ENCODE measurements at places on chromosomes 1 and 21.

GRCh38 chr1:79787631-79788030 lies 781.1 kb upstream of the ADGRL4 start:
- no peak for DNase-seq

DNA sequence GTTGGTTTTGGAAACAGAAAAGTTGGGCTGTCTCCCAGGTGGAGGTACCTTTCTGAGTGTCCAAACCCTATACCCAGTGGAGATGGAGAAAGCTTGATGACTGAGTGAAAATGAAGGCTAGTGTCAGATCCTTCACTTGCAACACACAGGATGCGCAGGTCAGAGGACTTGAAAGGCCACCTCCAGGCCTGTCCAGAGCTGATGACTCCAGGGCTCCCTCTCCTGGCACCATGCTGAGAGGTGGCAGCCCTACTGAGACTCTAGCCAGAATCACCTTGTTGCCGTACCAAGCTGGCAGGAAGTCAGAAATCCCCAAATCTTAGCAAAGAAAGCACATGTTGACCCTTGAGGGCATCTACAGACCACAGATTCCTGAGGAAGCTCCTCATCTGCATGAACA lies 16.4 kb downstream of the KNCN start:
- no peak for DNase-seq

GRCh38 chr1:91080650-91081049 lies 58.8 kb upstream of the ZNF644 start:
- DNase-seq: no peak

GRCh38 chr1:211633524-211633846 lies 41.9 kb downstream of the NEK2 start:
- DNase-seq: no peak

DNA sequence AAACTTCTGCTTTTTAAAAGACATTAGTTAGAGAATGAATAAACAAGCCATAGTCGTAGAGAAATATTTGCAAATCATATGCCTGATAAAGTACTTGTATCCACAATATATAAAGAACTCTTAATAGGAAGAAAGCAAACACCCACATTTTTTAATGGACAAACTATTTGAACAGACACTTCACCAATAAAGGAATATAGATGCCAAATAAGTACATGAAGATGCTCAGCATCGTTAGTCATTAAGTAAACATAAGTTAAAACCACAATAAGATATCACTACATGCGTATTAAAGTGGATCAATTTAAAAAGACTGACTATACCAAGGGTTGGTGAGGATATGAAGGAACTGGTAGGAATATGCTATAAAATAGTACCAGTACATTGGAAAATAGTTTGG lies 142.3 kb upstream of the ZC3H11B start:
- DNase-seq: no peak

DNA sequence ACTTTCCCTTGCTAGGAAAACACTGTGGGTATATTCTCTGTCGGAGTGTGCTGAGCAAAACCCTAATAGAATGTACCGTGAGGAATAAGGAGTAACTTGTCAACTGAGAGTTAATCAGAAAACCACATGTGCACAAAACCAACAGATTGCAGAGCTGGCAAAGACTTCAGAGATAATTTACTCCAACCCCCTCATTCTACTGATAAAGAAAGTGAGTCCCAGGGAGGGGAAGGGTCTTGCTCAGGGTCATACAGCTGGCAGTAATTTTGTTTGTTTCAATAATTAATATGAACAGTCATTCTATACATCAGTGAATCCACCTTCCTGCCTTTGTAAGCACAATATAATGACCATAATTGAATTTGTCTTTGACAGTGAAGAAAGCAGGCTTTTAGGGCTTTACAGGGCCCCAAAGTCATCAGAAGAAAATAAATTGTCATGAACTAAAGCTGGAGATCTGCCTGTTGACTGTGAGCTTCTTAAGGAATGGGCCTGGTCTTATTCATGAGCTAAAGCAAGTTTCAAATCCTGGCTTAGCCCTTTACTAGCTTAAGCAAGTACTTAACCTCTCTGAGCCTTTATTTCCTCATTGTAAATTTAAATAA lies 67.2 kb upstream of the HOOK1 start:
- no peak for DNase-seq

DNA sequence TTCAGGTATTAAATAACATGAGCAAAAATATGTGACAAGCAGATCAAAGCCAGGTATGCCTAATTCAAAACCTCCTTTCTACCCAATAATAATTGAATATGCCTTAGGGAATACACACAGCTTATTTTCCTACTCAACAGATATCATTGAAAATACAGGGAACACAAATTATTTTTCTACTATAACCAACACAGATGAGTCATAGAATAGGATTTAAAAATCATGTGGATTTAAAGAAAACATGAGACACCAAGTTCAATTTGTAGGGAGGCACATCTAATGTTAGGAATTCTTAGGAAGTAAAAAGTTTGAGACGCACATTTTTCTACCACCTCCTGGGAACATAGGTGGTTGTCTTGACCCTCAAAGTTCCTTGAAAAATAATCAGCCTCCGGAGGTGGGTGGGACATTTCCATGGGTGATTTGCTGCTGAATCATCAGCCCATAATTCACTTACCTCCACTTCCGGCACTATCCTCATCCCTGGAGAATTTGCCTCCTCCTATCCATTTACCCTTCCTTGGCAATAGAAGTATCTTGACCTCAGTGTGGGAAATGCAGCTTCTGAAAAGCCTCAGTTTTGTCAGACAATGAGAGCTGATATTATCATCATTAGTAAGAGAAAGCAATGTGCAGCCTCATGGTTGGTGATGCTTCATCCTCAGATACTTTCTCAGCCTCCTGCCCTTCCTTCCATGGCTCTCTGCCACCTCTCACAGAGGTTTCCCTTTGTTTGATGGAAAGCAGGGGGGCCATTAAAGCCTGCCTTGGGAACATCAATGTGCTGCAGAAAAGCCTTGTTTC lies 33.5 kb upstream of the RGS4 start:
- DNase-seq: peak; percentile 99

- no peak for DNase-seq
These were observed 55.8 kb downstream of the VPS13D start for GRCh38 chr1:12285496-12286143.

GRCh38 chr21:42213082-42213774 lies 5.7 kb upstream of the ABCG1 start:
- no peak for DNase-seq

- no peak for DNase-seq
These were observed 982.5 kb upstream of the ADGRL2 start for GRCh38 chr1:80818211-80818610.

DNA sequence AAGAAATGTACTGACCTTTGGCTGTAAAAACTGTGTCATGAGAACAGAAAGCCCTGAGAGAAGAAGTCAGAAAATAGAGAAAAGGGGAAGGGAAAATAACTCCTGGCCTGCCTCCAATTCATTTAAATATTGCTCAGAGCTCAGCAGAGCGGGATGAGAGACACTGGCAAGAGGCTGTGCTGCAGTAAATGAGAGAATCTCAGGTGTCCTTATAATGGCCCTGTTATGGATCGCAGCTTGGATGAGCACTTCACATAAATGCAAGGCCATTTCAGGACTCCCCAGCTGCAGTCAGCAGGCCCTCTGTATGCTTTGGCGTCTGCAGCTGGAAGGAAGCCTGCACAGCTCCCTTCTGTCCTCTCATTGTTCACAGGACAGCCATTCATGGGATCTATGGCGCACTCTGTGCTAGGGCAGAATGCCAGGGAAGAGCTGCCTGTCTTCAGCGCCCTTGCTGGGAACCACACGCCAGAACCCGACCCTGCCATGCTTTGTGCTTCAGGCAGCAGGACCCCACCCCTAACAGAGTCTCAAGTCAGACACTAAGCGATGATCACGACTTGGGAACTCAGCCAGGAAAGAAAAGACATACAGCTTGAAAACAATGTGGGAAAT lies 20.7 kb upstream of the ABCB10 start:
- DNase-seq: no peak

GRCh38 chr1:202860744-202861419 lies 28.1 kb downstream of the RABIF start:
- DNase-seq: no peak

DNA sequence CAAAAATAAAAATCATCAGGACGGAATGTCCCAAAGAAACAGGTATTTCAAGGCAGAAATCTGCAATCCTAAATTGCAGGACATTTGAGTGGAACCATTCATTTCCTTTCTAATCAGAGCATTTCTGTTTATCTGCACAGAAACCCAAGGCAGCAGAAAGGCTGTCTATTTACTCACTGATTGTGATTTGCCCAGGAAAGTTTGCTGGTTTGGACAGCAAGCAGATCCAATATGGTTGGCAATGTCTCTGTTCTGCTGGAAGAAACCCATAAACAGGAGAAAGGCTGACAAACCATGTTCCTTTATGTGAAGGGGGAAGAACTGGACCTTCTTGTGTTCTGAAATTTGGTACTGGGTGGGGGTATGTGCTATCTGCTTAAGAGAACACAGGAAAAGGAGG lies 120.1 kb downstream of the CLIC6 start:
- no peak for DNase-seq

- peak; percentile 99 for DNase-seq
These were observed 90.1 kb downstream of the PKN2 start for GRCh38 chr1:88774151-88774556.

- DNase-seq: no peak
These were observed 18.8 kb downstream of the TMPRSS15 start for GRCh38 chr21:18384771-18385170.

DNA sequence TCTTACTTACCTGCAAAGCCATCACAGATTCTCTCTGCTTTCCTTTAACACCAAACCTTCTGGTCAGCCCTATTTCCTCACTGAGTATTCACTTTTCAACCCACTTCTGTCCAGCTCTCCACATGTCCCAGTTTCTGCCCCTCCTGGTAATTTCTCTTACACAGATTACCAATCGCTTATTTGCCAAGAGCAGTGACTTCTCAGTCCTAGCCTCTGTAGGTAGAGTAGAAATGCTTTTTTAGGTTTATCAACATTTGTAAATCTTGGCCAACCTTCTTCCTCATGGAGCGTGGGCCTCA lies 33.6 kb upstream of the LRRC8C start:
- no peak for DNase-seq

- no peak for DNase-seq
These were observed 9.1 kb upstream of the RAB7B start for GRCh38 chr1:206012086-206012859.

DNA sequence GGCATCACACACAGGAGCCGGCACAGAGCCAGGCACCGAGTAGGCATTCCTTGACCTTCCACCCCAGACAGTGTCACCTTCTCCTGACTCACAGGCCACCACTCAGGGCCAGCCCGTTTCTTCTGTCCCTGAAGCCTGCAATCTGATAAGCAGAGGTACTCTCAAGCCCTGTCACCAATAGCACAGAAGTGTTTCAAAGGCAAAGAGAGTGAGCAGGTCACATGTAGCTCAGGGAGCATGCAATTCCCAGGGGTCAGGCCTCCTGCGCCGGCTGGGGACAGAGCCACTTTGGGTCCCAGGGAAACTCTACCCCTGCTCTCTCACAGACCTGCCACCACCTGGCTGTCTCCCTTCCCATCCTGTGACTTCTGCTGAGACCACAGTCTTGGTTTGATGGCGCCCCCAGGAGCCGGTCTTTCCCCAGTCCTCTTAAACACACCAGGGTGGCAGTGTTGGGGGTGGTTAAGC lies 13.2 kb downstream of the CAPN9 start:
- no peak for DNase-seq

DNA sequence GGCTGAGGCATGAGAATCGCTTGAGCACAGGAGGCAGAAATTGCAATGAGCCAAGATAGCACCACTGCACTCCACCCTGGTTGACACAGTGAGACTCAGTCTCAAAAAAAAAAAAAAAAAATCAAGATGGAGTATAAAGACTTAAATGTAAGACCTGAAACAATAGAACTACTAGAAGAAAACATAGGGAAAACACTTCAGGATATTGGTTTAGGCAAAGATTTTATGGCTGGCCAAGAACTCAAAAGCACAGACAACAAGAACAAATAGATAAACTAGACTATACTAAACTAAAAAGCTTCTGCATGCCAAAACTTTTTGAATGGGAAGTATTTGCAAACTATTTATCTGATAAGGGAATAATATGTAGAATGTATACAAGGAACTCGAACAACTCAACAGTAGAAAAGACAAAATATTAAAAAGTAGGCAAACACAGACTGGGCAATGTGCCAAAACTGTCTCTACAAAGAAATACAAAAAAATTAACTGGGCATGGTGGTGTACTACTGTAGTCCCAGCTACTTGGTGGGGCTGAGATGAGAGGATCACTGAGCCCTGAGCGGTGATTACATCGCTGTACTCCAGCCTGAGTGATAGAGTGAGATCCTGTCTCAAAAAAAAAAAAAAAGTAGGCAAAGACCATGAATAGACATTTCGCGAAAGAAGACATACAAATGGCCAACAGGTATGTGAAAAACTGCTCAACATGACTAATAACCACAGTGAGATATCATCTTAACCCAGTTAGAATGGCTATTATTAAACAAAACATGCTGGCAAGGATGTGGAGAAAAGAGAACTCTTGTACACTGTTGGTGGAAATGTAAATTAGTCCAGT lies 25.3 kb downstream of the DTL start:
- peak; percentile 80 for DNase-seq

GRCh38 chr1:36157115-36157903 lies 1.3 kb downstream of the MAP7D1 start:
- DNase-seq: no peak

GRCh38 chr1:228872080-228872479 lies 136.8 kb downstream of the RHOU start:
- no peak for DNase-seq

DNA sequence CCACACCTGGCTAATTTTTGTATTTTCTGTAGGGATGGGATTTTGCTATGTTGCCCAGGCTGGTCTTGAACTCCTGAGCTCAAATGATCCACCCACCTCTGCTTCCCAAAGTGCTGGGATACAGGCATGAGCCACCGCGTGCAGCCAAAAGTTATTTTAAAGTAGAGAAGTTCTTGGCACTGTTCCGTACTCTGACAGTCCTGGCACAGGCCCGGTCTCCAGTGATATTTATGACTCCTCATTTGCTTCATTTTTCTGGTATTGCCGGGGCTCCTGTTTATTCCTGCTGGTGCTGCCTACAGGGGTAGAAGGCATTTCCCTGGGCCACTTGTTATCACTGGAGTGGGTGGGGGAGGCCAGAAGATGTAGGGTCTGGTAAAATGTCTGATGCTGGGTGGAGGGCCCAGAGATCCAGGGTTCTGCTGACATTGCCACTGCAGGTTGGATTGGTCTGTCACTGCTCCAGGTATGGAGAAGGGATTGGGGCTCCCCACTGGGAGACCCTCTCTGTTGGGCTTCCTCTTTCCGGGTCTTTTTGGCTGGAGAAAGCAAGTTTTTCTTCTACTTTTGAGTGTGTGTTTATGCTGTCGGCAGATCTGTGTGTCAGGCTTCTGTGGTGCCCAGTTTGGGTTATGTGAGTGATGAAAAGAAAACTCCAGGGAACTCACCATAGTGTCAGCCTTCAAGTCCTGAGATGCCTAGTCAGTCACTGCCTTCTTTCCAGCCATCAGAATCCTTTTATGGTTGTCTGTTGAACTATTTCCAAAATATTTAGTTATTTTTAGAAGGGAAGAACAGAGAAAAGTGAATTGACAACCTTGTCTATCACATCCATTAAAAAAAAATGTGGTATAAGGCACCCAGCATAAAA lies 4.5 kb downstream of the MROH7 start:
- no peak for DNase-seq

GRCh38 chr21:46226920-46227599 lies 1.5 kb downstream of the LSS start:
- peak; percentile 67 for DNase-seq

GRCh38 chr1:3575993-3576392 lies 35.3 kb downstream of the MEGF6 start:
- DNase-seq: no peak

GRCh38 chr1:202540448-202540847 lies 169.8 kb downstream of the SYT2 start:
- no peak for DNase-seq

- no peak for DNase-seq
These were observed 4.2 kb downstream of the TNFRSF25 start for GRCh38 chr1:6461538-6462411.

GRCh38 chr1:226674892-226675714 lies 64.0 kb downstream of the ITPKB start:
- DNase-seq: no peak

Measured in foreskin keratinocyte (primary cell).